Esophagus squamous epithelium (tissue), 5 donors: ENCODE measurements at places on chromosomes 7 and 10.

- no peak for DNase-seq
These were observed 35.6 kb downstream of the PRKAR2B start for GRCh38 chr7:107080099-107080505.

- no peak for DNase-seq
These were observed 999 bp downstream of the TLX1 start for GRCh38 chr10:101131962-101132635.

DNA sequence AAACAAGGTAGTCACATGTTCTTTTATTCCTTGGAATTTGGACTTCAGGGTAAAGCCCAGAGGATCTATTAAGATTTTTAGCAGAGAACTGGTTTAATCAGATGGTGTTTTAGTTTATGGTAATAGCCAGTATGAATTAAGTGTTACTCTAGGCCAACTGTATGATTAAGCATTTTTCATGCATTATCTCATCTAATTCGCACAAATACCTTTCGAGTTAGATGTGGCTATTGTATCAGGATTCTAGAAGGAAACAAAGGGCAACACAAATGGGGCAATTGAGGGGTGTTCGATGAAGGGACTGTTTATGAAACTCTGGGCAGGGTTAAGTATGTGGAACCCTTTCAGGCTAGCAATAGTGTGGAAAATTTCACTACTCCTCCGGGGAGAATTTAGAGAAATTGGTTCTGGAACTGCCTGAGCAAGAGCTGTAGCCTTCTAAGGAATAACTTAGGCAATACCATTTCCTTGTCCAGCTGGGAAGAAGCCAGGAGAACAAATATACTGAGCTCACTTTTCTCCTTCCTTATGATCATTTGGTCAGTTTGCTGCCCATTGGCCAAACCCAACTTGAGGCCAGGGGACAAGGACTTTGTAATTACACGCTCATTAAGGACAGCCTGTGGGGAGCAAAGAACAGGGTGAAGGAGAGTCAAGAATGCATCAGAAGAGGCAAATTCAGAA, 319.0 kb upstream of the FZD1 start:
- no peak for DNase-seq

- no peak for DNase-seq
These were observed 1.7 kb upstream of the SH2B2 start for GRCh38 chr7:102284891-102285539.

- DNase-seq = no peak
These were observed 99.5 kb downstream of the CYTH3 start for GRCh38 chr7:6172910-6173295.

DNA sequence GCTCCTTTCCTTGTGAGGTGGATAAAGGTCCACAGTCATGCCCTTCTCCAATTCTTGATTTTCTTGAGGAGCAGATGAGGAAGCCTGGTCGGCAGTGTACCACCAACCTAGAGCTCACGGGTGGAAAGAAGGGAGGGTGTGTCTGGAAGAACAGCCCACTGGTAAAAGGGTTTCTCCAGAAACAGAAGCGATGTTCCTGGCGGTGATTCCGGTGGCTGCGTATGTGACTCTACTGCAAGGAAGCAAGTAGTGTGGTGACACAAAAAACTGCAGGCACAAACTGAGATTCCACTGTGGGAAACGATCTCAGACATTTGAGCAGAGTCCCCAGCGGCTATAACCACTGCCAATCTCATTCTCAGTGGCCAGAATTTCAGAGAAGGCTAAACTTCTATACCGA, 65.9 kb upstream of the ATP6V0A4 start:
- DNase-seq = no peak

DNA sequence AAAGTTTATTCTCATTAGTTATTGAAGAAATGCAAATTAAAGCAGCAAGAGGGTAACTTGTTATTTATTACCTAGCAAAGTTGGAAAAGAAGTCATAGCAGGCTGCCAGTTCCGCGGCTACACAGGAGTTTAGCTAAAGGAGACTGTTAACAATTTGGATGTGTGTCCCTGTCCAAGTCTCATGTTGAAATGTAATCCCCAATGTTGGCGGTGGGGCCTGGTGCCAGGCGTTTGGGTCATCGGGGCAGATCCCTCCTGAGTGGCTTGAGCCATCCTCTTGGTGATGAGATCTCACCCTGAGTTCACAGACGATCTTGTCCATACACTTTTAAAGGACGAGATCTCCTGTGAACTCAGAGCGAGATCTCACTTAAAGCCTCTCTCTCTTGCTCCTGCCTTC, 608.3 kb downstream of the SH2D4B start:
- DNase-seq = no peak
